ENCODE measurements at places on chromosomes 7 and 10.

DNA sequence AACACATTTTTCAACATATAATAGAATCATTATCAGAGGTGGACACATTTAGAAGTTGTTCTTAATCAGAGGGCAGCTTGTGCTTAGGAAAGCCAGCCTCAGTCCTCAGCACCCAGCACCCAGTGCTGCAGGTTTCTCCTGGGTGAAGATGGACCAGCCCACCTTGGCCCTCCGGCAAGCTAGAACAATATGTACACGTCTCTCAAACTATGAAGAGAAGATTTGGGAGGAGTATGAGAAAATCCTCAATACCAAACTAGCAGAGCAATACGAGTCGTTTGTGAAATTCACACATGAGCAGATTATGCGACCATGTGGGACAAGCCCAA, 13.5 kb upstream of the RALA start:
- DNase-seq = no peak

GRCh38 chr7:155360495-155361345, 63.0 kb downstream of the INSIG1 start:
- DNase-seq = no peak

- DNase-seq = no peak
Measured at GRCh38 chr10:125260260-125260659, 99.9 kb upstream of the CTBP2 start.

- no peak for DNase-seq
Measured at GRCh38 chr7:1642291-1642731, 27.8 kb upstream of the ELFN1 start.

DNA sequence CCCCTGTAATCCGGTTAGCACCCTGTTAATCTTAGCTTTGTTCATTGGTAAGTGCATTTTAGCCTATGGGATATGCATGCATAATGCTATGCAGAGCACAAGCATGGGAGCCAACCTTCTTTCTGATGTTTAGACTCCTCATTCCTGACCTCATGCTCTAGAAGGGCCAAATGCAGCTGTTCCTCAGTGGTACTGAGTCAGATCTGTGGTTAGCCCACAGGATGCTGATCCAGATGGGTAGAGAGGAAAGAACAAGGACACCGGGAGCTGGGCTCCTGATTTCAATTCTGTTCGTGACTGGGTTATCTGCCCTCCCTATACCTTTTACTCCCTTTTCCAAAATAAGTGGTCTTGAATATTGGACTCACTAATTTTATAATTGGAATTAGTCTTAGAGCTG, 31.7 kb upstream of the C10orf90 start:
- DNase-seq = no peak

DNA sequence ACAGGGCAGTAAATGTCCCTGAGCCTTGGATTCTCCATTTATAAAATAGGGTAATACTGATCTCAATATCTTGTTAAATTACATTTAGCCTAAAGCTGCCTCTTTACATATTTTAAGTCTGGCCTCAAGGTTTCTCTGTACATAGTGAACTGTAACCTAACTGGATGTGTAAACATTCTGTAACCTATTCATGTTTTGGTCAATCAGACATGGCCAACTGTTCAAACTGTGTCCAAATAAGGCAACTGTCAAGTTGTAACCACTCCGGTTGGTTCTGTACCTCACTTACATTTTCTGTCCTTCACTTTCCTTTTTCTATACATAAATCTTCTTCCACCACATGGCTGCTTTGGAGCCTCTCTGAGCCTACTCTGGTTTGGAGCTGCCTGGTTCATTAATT, 107.1 kb upstream of the ITGB1 start:
- DNase-seq = no peak

DNA sequence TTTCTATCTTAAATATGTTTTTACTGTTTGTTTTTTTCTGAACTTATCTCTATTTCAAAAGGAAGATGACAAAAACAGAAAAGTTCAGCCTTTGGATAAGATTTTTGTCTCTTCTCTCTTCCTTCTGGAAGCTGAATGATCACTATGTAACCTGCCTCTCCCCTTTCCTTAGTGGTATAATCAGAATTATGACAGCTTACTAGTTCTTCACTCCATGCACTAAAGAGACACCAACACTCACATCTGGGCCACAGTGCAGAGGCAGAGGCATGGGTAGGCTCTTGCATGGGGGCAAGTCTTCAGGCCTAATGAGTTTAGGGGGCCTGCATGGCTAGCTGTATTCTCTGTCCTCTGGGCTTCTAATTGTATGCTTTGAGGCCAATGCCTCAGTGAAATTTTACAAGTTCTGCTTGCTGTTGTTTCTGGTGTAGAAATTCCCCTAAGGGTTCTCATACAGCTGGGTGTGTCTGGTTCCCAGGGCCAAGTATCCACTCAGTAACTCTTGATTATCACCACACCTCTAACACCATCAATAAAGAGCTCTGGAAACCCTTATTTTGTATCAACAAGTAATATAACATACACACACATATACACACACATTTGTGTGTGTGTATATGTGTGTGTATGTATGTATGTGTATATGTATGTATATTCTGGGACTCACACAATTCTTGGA, 96.8 kb upstream of the POM121L12 start:
- DNase-seq = no peak

GRCh38 chr7:71182438-71182935, 50.5 kb downstream of the GALNT17 start:
- no peak for DNase-seq

DNA sequence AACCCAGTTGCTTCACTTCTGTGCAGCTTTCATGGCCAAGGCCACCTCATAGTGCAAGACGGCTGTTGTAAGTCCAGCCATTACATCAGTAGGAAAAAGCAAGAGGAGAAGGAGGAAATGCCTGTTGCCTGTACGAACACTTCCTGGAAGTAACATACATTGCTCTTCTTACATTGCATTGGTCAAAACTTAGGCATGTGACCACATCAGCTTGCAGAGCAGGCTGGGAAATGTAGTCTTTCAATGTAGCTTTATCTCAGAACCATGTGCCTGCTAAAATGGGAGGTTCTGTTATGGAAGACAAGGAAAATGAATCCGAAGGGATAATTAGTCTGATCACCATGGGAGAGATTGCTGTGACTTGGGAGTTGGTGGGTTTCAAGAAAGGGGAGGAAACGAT, 4.3 kb downstream of the SLC29A3 start:
- no peak for DNase-seq

GRCh38 chr7:13414661-13415107, 574.8 kb downstream of the ETV1 start:
- no peak for DNase-seq

- DNase-seq = no peak
Measured at GRCh38 chr10:118669835-118670234, 74.4 kb upstream of the PRLHR start.

GRCh38 chr10:64093304-64093703, 572.1 kb downstream of the REEP3 start:
- no peak for DNase-seq

DNA sequence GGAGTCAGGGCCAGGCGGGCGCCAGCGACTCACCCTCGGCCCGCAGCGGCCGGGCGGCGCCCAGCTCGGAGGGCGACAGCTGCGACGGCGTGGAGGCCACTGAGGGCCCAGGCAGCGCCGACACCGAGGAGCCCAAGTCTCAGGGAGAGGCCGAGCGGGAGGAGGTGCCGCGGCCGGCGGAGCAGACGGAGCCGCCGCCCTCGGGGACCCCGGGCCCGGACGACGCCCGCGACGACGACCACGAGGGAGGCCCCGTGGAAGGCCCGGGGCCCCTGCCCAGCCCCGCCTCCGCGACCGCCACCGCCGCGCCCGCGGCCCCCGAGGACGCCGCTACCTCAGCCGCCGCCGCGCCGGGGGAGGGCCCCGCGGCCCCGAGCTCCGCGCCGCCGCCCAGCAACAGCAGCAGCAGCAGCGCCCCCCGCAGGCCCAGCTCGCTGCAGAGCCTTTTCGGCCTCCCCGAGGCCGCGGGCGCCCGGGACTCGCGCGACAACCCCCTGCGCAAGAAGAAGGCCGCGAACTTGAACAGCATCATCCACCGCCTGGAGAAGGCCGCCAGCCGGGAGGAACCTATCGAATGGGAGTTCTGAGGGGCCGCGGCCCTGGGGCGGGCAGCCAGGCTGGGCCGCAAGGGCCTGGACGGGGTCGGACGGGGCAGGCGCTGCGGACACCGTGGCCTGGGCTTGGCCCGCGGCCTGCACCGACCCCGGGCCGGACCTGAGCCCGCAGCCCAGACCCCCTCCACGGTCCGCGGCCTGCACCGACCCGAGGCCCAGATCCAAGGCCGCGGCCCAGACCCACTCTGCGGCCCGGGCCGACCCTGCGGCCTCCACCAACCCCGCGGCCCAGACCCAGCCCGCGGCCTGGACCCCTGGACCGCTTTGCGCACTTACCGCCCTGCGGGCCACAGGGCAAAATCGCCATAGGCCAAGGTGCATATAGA, 37.9 kb upstream of the SH2B2 start:
- no peak for DNase-seq

DNA sequence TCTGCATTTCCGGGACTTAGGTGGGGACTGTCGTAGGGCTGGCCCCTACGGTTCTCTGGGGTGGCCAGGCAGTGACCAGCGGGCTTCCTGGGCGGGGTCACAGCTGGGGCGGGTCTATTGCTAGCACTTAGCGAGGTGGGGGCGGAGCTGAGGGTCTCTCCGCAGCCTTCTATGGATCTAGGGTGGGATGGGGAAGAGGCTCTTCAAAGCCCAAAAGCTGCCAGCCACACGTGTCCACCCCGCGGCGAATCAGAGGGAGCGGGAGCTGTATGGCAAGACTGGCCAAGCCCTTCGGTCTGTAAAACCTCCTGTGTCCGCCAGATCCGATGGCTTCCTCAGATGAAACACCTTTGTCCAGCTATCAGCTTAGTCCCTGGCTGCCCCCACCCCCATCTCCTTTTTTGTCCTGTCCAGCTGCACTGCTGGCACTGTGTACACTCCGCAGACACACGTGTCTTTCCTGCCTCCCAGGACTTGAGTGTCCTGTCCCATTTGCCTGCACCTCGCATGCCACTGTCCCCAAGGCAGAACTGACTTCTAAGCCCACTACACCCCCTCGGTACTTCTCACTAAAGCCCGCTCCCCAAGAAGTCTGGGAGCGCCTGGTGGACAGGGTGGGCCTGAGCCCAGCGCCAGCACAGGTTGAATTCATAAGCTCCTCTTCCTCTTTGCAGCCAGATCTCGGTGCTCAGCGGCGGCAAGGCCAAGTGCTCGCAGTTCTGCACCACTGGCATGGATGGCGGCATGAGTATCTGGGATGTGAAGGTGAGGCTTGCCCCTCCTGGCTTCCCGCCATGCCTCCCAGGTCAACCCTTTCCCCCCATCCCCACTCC, 14.8 kb downstream of the PDAP1 start:
- DNase-seq = no peak

DNA sequence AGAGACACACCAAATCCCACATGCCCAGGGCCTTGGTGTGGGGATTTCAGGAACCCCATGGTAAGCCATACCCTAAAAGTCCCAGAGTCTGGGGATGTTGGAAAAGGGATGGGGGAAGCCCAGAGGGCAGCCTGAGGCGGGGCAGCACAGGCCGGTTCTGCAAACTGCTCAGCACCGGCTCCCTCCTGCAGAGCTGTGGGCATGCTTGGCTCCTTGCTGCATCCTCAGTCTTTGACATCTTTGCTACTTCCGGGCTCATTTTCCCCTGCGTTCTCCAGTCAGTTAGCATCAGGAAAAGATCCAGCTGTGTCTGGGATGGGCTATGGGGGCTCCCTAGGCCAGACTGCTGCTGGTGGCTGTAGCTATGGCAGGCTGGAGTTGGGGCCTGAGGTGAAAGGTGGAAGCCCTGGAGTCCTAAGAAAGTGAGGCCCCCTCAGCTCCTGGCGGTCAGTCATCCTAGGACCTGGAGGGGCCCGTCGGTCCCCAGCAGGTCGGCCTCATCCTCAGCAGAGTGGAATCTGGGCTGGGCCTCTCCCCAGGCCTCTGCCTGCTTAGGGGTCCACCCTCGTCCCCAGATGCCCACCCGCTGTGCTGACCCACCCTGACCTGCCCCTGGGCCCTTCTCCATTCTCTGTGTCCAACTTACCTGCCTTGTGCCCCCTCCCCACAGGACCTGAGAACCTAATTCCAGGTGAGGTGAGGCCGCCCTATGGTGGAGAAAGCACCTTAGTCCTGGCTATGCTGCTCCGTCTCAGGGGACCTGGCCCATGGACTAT, 9.3 kb downstream of the TBATA start:
- DNase-seq = no peak

- no peak for DNase-seq
Measured at GRCh38 chr7:815284-816216, 16.7 kb upstream of the SUN1 start.

DNA sequence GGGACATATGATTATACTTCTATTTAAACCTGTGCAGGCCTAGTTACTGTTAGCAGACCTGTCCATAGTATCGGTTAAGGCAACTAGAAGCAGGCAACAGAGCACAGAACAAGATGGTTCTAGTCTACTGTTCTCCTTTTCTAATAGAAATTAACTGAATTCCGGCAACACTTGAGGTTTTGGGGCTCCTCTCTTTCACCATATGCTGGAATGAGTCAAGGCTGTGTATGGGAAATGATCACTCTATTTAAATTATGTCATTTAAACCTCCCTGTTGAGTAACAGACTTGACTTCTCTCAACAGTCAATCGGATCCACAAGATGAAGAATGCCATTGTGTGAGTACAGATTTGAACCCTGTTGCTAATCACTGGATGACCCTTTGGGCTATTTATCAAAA, 6.2 kb upstream of the OTUD1 start:
- DNase-seq = no peak

DNA sequence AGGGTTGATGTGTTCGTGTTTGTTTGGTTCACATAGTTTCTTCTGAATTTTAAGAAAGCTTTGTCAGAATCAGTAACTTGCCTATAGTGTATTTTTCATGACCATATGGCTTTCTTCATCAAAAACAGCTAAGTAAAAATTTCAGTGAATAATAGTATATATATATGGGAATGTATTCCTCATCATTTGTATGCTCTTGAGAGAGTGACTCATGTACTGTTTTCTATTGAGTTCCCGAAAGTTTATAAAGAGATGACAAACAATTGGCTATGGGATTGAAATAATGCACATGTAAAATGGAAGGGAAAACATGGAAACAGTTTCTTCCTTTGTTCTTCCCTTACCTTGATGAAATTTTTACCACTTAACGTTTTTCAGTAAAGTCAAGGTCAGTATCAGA, 56.4 kb downstream of the KAT6B start:
- no peak for DNase-seq

DNA sequence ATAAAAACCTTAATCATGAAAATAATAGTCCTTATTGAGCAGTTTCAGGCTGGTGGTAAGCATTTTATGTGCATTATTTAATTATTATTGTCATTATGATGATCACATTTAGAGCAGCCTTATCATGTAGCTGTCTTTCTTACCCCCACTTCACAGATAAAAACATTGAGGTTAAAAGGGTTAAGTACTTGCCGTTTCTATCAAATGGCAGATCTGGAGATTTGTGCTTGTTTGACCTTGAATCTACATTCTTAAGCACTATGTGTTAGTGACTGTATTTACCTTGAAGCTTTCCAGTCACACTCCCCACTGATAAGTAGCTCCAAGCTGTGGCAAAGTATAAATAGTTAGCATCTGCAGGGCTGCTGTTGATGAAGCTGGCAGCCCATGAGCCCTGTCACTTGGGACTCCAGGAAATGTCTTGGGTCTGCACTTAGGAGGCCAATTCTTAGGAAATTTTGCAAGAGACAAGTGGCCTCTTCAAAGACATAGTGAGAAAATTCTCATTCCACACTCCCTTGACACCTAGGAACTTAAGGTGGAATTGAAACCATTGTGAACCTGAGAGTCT, 116.8 kb upstream of the AGR3 start:
- no peak for DNase-seq

All from T follicular helper cell (primary cell).